Colonic mucosa (tissue), 4 donors: ENCODE measurements at places on chromosomes 1 and 21. TPM values are rescaled to one million over a fixed set of nuclear protein-coding genes. Genes with fewer than 3 reads are reported as not detected.

DNA sequence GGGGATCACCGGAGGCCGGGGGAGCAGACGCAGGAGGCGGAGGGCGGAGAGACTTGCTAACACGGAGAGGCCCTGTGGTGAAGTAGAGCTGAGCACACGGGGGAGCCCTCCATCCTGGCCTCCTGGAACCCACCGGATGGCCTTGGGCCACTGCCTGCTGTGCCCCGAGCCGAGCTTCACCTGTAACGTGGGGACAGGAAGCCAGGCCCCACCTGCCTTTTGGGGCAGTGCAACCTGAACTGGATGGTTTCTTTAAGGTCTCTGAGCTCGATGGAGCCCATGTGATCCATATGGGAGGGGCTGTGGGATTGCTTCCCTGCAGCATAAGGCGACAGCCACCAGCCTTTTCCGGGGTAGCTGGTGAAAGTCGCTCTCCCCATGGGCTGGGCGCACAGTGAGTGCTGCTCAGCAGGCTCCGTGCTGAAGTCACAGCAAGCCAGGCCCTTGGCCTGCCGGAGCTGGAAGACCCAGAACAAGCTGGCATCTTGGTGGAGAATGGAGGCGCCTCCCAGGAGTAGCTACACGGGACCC lies 35.8 kb downstream of the TFF3 start:
- H3K4me1 ChIP-seq: no peaks in the 10 kb centered on the region
- no peak overlapping the region for H3K4me3 ChIP-seq
- DNase-seq: no peak
- H3K27me3 ChIP-seq: no peaks in the 10 kb centered on the region

The ACAP3 gene
- 68.1 TPM for total RNA-seq

DNA sequence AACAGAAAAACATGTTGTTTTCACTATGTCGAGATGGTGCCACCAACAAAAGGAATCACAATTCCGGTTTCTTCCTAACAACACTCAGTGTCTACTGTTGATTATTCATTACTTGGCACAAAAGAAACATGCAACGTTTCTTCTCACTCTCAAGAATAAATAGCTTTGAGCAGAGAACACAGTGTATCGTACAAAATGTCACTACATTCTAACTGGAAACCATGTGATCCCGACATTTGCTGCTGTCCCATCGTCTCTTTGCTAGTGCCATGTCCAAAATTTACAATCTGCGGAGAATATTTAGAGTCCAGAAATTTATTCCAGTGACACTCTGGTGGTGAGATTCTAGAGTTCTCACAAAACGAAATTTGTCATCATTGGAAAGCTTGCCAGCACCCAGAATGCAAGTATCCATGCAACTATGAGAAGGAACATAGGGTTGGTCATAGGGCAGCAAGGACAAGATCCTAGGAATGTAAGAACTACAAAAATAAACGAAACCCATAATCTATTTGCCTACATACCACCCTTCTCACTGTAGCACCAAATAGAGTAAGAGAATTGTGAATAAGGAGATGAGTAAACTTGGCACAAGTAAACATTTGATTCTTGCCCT lies 505.1 kb downstream of the LTN1 start:
- no peaks in the 10 kb centered on the region for H3K4me1 ChIP-seq
- H3K4me3 ChIP-seq: no peak overlapping the region
- no peaks in the 10 kb centered on the region for H3K36me3 ChIP-seq
- no peaks in the 10 kb centered on the region for H3K27me3 ChIP-seq

The SEMA6C gene
- total RNA-seq: 3.2 TPM

The ARHGEF10L gene
- 133 TPM for total RNA-seq

- no peaks in the 10 kb centered on the region for H3K4me1 ChIP-seq
- H3K27me3 ChIP-seq: no peaks in the 10 kb centered on the region
Measured at GRCh38 chr1:87759421-87760087, 430.9 kb downstream of the LMO4 start.

DNA sequence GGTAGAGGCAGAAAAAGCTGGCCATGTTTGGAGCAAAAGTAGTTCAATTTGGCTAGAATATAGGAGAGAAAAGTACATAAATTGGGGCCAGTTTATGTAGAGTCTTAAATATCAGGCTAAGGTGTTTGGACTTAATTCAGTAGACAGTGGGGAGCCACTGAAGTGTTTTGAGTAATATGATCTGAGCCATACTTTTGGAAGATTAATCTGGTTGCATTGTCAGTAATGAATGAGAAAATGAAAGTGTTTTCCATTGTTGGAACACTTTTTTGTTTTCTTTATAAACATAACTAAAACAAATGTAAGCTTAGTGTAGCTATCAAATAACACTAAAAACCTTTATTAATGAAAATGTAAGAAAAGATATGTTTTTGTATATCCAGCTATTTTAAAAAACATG lies 42.1 kb downstream of the POU2F1 start:
- H3K4me1 ChIP-seq: peaks cover 5% of the 10 kb centered on the region
- no peaks in the 10 kb centered on the region for H3K36me3 ChIP-seq
- H3K27ac ChIP-seq: no peak overlapping the region
- H3K4me3 ChIP-seq: no peak overlapping the region

The FCER1A gene
- 0.47 TPM for total RNA-seq

DNA sequence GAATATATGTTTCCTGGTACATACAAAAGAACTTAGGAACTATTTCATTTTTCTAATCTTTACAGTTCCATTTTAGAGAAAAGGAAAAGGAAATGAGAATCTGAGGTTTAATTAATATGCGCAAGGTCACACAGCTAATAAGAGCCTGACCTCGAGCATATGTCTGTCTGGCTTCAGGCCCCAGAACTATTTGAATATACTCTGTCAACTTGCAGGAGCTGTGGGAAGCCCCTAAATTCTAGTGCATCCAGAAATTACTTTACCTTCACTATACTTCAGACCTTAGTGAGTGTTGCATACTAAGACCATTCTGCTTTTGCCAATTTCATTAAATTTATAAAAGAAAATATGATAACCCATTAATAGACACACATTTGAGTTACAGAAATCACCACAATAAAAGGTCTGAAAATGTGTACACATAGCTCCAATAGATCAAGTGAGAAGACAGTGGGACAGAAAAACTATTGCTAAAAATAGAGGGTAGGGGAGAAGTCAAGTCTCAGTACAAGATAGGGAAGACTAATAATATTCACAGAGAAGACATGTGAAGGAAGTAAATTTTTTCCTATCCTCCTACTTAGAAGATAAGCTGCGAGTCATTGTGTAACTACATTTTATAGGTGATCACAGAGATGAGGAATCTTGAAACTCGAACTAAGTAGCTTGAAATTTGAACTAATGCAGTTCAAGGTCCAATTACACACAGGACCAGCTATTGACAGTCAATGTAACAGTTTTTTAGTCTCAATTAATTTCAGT lies 3.8 kb downstream of the RGS13 start:
- H3K27ac ChIP-seq: no peak overlapping the region
- no peak overlapping the region for H3K4me3 ChIP-seq
- H3K36me3 ChIP-seq: no peaks in the 10 kb centered on the region
- H3K27me3 ChIP-seq: no peaks in the 10 kb centered on the region
- no peaks in the 10 kb centered on the region for H3K4me1 ChIP-seq

DNA sequence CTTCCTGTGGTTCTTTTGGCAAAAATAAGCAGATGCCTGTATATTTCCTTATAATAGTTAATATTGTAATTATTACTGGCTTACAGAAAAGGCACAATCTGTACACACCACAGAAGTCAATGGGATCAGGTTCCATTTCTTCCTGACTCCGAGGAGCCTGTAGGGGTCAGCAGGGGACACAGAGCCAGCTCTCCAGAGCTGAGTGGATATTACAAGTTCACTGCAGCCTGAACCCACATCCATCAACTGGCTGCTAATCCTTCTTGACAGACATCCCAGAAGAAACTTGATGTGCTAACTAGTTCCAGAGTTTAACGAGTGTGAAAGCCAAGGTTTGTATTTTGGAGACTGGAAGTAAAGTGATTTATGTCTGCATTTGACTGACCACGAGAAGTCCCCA lies 203.8 kb downstream of the LMX1A start:
- DNase-seq: no peak
- H3K4me1 ChIP-seq: no peaks in the 10 kb centered on the region
- H3K4me3 ChIP-seq: no peak overlapping the region
- H3K36me3 ChIP-seq: no peaks in the 10 kb centered on the region

DNA sequence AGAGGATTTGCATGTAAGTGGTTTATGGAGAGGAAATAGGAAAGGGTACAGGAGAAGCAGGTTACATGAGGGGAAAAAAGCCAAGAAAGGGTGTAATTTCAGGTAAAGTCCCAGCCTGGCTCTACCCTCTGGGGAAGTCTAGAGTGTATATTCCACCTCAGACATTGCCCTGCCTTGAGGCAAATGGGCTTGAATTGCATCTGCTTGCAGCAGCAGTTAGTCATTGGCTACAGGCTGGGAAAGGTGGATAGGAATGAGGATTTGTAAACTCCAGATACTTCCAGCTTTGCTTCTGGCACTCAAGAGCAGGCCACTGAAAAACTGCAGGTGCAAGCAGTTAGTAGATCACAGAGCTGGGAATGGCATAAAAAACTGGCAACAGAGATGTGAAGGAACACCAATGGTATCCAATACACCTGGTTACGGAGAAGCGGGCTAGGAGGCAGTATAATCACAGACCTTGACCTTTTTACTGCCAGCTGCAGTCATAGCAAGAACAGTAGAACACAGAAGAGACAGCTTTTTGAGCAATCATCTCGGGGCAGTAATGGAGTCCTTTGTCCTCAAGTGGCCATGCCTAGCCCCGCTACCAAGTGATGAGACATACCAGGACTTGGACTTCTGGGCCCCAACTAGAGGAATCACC lies 226.9 kb upstream of the NRIP1 start:
- H3K27me3 ChIP-seq: no peaks in the 10 kb centered on the region
- H3K27ac ChIP-seq: no peak overlapping the region
- H3K36me3 ChIP-seq: no peaks in the 10 kb centered on the region
- H3K4me3 ChIP-seq: no peak overlapping the region
- no peaks in the 10 kb centered on the region for H3K4me1 ChIP-seq

GRCh38 chr1:224339442-224340033 lies 9.6 kb upstream of the NVL start:
- H3K4me1 ChIP-seq: no peaks in the 10 kb centered on the region
- DNase-seq: no peak

GRCh38 chr1:109385417-109385816 lies 12.3 kb downstream of the SORT1 start:
- no peak for DNase-seq
- no peak overlapping the region for H3K27ac ChIP-seq
- no peaks in the 10 kb centered on the region for H3K4me1 ChIP-seq
- H3K36me3 ChIP-seq: no peaks in the 10 kb centered on the region
- H3K4me3 ChIP-seq: no peak overlapping the region
- no peaks in the 10 kb centered on the region for H3K27me3 ChIP-seq

- no peaks in the 10 kb centered on the region for H3K27me3 ChIP-seq
- no peak overlapping the region for H3K27ac ChIP-seq
- no peak overlapping the region for H3K4me3 ChIP-seq
- no peak for DNase-seq
Measured at GRCh38 chr1:239457491-239458143, 71.2 kb downstream of the CHRM3 start.

DNA sequence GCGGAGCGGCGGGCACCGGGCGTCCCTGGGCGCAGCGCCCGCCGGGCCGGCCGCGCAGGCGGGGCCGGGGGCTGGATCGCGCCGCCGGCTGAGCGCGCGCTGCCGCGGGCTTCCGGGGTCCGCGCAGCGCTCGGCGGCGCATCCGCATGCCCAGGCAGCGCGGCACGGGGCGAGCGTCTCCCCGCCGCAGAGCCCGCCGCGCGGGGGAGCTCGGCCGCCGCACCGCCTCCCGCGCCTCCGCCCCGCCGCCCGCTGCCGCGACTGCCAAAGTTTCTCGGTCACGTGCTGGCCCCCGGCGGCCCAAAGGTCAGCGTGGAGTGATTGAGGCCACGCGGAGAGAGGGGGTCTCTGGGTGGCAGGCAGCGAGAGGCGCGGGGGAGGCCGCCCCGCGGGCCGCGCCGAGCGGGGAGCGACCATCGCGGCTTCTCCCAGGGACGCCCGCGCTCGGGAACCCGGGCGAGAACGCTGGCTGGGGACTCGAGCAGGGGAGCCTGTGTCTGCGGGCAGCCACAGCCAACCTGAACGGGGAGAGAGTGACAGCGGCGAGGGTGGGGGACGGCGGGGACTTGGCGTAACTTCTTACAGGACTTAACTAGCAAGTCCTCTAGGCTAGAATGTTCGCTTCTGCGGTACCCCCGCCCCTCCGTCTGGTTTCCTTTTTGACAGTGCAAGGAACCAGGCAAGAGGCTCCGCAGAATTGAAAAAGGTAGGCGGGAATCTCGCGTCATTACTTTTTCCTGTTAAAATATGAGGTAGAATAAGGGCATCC lies at the start of gene ILDR2:
Gene ILDR2, minus strand, starts transcription at position 180 of the 769 bp plus-strand sequence. CDS start 272 bp downstream, outside the sequence.
- DNase-seq: peak; percentile 54
- no peaks in the 10 kb centered on the region for H3K36me3 ChIP-seq
- H3K27me3 ChIP-seq: peaks cover 14% of the 10 kb centered on the region
- no peaks in the 10 kb centered on the region for H3K4me1 ChIP-seq
- H3K27ac ChIP-seq: no peak within 1 kb of the TSS

DNA sequence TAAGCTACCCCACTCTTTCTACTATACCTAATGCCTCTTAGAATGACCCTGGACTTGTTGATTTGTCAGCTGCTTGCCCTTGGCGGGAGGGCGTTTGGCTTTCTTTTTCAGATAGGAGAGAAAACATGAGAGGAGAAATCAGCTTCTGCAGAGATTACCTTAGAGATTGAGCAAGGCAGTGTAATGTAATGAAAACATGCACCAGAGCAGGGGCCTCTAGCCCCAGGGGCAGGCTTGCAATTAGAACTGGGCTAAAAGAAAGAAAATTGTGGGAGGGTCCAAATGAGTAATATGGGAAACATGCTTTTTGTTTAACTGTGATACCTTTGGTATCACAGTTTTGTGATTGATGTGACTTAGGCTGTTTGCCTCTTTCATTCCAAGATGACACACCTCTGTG lies 89.7 kb downstream of the PBX1 start:
- DNase-seq: no peak
- no peak overlapping the region for H3K4me3 ChIP-seq
- H3K27me3 ChIP-seq: no peaks in the 10 kb centered on the region
- H3K27ac ChIP-seq: no peak overlapping the region
- H3K4me1 ChIP-seq: peaks cover 4% of the 10 kb centered on the region

The C1QA gene
- 38.5 TPM for total RNA-seq

The SIPA1L2 gene
- total RNA-seq: 64.4 TPM

The FUBP1 gene
- total RNA-seq: 118 TPM

The GABRD gene
- total RNA-seq: 0.15 TPM

DNA sequence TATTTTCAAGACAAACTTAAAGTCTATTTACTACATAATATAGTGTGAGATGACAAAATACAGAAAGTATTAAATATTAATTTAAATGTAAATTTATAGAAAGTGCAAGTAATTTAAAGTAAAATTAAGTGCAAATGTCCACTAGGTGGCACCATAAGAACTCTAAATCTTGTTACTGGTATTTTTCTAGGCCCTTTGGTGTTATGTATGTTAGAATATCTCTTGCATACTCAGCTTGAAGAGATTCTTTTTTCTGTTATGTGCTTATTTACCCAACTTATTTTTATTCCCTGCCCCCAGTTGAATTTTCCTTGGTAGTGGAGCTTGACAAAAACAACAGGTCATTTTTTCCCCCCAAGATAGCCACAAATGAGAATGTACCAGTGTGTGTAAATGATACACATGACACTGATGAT lies 71.5 kb downstream of the RPS6KC1 start:
- H3K4me1 ChIP-seq: no peaks in the 10 kb centered on the region
- no peaks in the 10 kb centered on the region for H3K27me3 ChIP-seq
- no peak for DNase-seq

The DTL gene
- 19.9 TPM for total RNA-seq
